ENCODE measurements at places on chromosomes 6 and 20. TPM values are rescaled to one million over a fixed set of nuclear protein-coding genes. Genes with fewer than 3 reads are reported as not detected.

BTN1A1 gene
- total RNA-seq, result 0.14 TPM

PAX1 gene
- 12.3 TPM for total RNA-seq

DNA sequence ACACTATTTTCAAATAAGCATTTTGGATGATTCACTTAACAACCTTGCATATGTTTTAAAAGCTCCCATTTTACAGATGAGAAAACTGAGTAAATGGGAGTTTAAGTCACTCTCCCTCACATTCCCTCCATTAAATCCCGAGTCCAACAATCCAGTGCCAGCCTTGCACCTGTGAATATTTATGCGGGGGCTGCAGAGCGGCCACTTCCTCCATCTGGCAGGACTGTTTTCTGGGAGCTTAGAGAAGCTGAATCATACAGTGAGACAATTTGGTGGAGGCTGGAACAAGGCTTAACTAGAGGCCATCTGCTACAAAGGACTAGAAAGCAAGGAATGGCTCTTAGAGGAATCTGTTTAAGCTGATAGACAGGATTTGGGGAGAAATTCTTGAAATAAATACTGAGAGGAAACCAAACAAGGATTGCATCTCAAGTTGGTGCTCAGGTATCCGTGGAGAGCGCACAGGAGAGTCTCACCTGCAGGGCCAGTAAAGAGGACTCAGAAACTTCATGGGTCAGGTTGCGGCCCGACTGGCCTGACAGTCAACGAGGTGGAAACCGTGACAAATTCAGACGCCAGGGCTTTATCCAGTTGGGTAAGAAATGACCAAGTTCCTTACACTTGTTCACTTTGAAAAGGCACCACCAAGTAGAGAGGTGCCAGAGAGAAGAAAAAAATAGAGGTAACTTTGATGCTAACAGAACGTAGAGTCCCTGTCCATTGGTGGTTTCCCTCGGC, 478.5 kb downstream of the QKI start:
- no peaks in the 10 kb centered on the region for H3K27me3 ChIP-seq
- H3K36me3 ChIP-seq, result no peaks in the 10 kb centered on the region

HSPA1L gene
- total RNA-seq, result 1.2 TPM

DNA sequence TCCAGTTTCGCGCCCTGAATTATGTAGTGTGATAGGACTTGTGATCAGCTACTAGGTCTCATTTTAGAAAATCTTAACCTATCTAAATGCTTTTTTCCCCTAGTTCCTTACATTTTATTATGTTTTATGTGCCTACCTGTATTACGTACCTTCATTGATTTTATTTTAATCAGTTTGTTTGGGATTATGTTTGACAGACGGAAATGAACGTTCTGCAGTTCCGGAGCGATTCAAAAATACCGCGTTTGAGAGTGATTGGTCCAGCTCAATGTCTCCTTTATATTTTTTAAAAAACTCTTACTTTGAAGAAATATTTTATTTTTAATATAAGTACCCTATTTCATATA, 114.3 kb upstream of the BTN3A2 start:
- peak overlapping the region; percentile 69 for H3K4me3 ChIP-seq
- no peak for DNase-seq
- H3K36me3 ChIP-seq, result peaks cover 3% of the 10 kb centered on the region

GJA10 gene
- total RNA-seq, result 0.05 TPM

DNA sequence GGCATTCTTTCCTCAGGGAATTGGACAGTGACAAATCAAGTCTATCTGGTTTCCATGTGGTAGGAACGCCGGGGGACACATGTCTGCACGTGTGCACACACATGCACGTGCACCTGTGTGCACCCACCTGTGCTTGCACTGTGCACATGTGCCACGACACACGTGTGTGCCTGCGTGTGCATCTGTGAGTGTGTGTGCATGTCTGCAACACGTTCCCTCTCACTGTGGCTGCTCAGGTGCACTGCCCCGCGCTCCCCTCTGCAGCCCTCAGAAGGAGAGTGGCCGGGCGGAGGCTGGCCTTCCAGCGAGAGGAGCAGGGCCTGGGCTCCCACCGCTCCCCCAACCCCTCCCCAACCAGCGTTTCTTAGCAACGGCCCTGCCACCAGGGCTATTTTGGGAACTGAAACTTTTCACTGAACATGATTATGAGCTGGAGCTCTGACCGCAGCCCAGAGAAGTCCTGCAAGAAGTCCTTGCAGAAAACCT, 147.8 kb downstream of the PHACTR3 start:
- no peaks in the 10 kb centered on the region for H3K4me1 ChIP-seq
- no peak for DNase-seq
- H3K27me3 ChIP-seq, result no peaks in the 10 kb centered on the region
- H3K27ac ChIP-seq, result no peak overlapping the region
- H3K4me3 ChIP-seq, result no peak overlapping the region
- H3K36me3 ChIP-seq, result no peaks in the 10 kb centered on the region

- H3K4me1 ChIP-seq, result no peaks in the 10 kb centered on the region
- no peak overlapping the region for H3K27ac ChIP-seq
- no peak overlapping the region for H3K4me3 ChIP-seq
- no peak for DNase-seq
- no peaks in the 10 kb centered on the region for H3K36me3 ChIP-seq
- no peaks in the 10 kb centered on the region for H3K27me3 ChIP-seq
Measured at GRCh38 chr20:47041396-47041899, 146.8 kb downstream of the EYA2 start.

DNA sequence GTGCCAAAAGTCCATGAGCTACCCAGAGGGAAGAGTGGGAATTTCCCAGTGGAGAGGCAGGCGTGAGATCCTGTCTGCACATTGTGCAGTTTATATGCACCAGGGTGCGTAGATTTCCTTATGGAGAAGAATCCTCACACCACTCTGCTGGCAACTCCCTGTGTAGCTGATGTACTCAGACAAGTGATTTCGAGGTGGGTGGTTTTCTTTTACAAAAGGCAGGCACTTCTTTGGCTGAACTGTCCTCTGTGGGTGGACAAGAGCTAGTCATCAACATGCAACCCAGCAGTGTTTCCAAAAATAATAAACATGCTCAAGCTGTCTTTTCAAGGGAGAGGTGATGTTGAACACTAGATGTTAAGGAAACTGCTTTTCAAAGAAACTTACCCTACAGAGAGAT, 121.7 kb upstream of the NXT1 start:
- no peaks in the 10 kb centered on the region for H3K27me3 ChIP-seq
- no peak overlapping the region for H3K4me3 ChIP-seq
- no peaks in the 10 kb centered on the region for H3K36me3 ChIP-seq
- DNase-seq, result no peak
- no peak overlapping the region for H3K27ac ChIP-seq

DNA sequence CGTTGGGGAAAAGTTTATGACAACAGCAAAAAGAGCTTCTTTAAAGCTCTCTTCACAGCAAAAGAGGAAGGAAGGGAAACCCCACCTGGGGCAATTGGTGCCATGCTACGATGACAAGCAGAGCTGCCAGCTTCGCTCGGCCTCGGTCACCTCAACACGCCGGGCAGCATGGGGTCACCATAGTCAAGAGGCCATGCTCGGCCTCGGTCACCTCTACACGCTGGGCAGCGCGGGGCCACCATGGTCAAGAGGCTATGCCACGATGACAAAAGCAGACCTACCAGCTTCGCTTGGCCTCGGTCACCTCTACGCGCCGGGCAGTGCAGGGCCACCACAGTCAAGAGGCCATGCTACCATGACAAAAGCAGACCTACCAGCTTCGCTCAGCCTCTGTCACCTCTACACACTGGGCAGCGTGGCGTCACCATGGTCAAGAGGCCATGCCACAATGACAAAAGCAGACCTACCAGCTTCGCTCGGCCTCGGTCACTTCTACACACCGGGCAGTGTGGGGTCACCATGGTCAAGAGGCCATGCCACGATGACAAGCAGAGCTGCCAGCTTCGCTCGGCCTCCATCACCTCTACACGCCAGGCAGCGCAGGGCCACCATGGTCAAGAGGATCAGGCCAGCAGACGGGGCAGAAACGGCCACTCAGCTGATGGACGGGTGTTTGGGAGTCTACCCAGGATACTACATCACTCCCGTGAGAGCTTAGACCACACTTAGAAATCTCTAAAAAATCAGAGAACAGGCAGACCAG, 12.1 kb downstream of the APMAP start:
- peaks cover 3% of the 10 kb centered on the region for H3K4me1 ChIP-seq
- H3K27ac ChIP-seq, result no peak overlapping the region
- no peak for DNase-seq
- H3K27me3 ChIP-seq, result no peaks in the 10 kb centered on the region
- peaks cover 27% of the 10 kb centered on the region for H3K36me3 ChIP-seq

LCA5 gene
- 1.3 TPM for total RNA-seq

TMEM170B gene
- 1.8 TPM for total RNA-seq

DACT2 gene
- total RNA-seq, result 4.2 TPM

MMS22L gene
- 15.8 TPM for total RNA-seq

DNA sequence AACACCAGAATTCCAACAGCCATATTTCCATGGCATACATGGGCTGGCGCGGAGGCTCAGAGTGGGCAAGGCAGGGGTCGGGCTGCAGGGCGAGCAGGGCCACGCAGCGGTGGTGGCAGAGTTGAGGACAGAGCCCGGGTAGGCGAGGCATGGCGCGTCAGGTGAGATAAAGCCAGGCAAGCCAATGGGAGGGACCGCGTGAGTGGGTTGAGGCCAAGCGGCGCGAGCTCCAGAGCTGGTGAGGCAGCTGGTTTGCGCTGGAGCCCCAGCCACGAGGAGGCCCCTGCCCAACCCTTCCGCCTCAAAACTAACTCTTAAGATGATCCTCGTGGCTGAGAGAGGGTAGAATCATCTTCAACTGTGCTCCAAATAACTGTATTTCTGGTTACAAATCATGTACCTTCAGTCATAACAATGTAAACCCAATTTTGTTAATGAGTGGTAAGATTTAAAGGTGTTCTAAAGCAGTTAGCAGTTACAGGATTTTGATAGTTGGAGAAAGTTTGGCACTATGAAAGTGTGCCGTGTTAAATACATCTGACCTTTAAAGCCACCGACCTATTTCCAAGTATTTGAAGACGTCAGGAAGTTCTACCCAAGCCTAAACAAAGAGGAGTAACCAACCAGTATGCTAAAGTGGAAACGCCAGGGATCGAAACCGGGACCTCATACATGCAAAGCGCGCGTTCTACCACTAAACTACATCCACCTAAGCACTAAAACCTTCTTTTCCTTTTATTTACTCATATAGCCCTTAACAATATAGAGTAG, 107.9 kb downstream of the GPX5 start:
- H3K27ac ChIP-seq, result no peak overlapping the region
- no peak overlapping the region for H3K4me3 ChIP-seq
- H3K27me3 ChIP-seq, result peaks cover 30% of the 10 kb centered on the region
- no peaks in the 10 kb centered on the region for H3K36me3 ChIP-seq
- DNase-seq, result no peak

- H3K4me1 ChIP-seq, result peaks cover 8% of the 10 kb centered on the region
- no peak for DNase-seq
- no peaks in the 10 kb centered on the region for H3K27me3 ChIP-seq
- H3K4me3 ChIP-seq, result no peak overlapping the region
- no peaks in the 10 kb centered on the region for H3K36me3 ChIP-seq
- no peak overlapping the region for H3K27ac ChIP-seq
Measured at GRCh38 chr6:108638993-108639392, 78.3 kb downstream of the FOXO3 start.

DNA sequence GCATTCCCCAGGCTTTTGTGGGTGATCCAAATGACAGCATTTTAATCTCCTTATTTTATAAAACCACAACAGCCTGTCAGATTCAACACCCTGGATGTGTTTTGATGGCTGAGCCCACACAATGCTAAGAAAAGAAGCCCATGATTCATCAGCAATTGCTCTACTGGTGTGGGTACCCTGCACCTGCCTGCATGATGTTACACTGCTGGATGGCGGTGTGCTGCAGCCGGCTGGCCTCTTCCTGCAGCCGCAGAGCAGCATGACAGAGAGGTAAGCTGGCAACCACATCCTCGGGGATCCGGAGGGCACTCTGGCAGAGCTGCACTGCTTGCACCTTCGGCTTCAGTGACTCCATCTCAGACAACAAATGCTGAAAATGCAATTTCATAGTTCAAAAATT, 327.5 kb downstream of the SYNE1 start:
- H3K27ac ChIP-seq, result no peak overlapping the region
- peak; percentile 46 for DNase-seq
- no peaks in the 10 kb centered on the region for H3K36me3 ChIP-seq
- H3K27me3 ChIP-seq, result no peaks in the 10 kb centered on the region

MAPK14 gene
- total RNA-seq, result 44.0 TPM

DNA sequence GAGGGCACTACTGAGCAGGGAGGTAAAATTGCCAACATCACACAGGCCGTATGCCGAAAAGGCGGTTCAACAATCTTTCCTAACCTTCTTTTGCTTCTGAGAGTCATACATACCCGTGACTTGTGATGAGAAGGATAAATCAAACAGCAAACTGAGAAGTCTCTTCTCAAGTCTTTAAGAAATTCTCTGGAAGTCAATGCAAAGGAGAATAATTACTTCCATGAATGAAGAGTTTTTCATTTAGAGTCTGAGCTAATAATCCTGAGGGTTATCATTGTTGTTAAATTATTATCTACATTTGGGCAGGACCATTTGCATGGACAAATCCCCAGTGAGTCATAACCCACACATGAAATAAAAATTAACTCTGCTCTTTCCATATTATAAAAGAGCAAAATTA, 22.4 kb upstream of the ILRUN start:
- H3K27ac ChIP-seq, result no peak overlapping the region
- H3K36me3 ChIP-seq, result no peaks in the 10 kb centered on the region
- H3K4me1 ChIP-seq, result no peaks in the 10 kb centered on the region

- H3K27ac ChIP-seq, result no peak overlapping the region
- H3K4me3 ChIP-seq, result no peak overlapping the region
- no peaks in the 10 kb centered on the region for H3K4me1 ChIP-seq
Measured at GRCh38 chr20:47392015-47392720, 35.7 kb upstream of the ZMYND8 start.

GRCh38 chr20:9204979-9205378, 136.1 kb downstream of the PLCB4 start:
- no peak overlapping the region for H3K27ac ChIP-seq
- no peaks in the 10 kb centered on the region for H3K4me1 ChIP-seq
- no peaks in the 10 kb centered on the region for H3K27me3 ChIP-seq
- no peaks in the 10 kb centered on the region for H3K36me3 ChIP-seq
- no peak overlapping the region for H3K4me3 ChIP-seq

DNA sequence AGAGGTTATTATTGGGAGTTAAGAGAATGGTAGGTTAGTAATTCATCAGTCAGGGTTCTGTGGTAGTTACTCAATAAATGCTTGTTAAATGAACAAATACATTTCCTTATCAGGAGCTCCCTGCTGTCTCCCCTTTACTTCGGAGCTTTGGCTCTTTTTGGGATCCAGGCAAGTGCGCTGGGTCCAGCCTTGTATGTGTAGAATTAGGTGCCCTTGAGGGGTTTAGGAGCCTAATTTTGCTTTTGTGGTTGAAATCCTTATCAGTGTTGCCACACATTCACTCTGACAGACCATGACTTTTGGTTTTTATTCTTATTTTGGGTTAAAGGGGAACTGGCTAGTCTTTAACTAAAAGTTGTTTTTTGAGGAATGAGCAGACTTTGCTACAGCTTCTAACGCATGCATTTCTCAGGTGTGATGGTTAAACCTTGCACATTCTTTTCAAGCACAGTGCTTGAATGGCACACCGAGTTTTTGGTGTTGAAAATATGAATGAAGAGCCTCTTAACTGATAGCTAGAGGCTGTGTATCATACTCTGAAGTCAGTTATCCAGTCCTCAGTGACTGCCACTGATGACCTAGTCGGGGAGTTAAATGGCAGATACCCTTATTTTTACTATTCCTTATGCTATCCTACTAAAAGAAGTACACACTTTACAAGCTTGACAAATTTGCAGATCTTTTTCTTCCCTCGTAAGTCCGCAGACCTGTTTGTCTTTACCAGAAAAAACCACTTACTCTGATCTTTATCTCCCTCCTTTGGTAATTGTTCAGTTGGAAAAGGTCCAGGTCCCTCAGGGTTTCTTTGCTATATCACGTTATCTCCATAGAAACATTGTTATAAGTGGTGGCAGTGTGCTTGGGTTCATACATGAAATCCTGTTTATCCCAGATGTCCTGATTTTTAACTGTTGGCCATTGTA, 50.7 kb upstream of the PLCG1 start:
- H3K27me3 ChIP-seq, result no peaks in the 10 kb centered on the region
- H3K36me3 ChIP-seq, result peaks cover 52% of the 10 kb centered on the region
- no peak for DNase-seq

CAP2 gene
- total RNA-seq, result 1.6 TPM

All from thymus (tissue), 14 donors.